ENCODE measurements at places on chromosomes 7 and 10. TPM values are rescaled to one million over a fixed set of nuclear protein-coding genes. Genes with fewer than 3 reads are reported as not detected.

- DNase-seq, result no peak
Observed at GRCh38 chr10:1416456-1417037, 320.8 kb downstream of the ADARB2 start.

DNA sequence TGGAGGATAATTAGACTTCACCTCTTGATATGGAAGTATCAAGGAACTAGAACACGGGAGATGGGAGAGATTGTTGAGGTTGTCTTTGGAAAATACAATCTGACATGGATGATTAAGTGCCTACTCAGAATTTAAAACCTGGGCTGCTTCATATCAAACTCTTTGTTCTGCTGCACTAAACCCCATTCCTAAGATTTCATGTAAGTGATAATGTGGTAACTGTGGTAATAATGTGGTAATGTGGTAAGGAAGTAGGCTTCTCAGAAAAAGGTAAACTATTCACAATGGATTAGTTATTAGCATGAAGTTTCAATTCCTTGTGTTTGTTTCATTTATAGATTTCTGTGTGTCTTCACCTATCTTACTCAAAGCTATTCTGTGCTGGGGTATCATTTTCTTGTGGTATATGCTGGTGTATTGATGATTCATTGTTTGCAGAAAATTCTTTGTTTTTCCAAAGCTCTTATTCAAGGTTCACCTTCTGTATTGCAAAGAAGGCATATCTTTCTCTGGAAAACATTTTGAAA is 129.9 kb upstream of the TAC1 start:
- DNase-seq, result no peak

DNA sequence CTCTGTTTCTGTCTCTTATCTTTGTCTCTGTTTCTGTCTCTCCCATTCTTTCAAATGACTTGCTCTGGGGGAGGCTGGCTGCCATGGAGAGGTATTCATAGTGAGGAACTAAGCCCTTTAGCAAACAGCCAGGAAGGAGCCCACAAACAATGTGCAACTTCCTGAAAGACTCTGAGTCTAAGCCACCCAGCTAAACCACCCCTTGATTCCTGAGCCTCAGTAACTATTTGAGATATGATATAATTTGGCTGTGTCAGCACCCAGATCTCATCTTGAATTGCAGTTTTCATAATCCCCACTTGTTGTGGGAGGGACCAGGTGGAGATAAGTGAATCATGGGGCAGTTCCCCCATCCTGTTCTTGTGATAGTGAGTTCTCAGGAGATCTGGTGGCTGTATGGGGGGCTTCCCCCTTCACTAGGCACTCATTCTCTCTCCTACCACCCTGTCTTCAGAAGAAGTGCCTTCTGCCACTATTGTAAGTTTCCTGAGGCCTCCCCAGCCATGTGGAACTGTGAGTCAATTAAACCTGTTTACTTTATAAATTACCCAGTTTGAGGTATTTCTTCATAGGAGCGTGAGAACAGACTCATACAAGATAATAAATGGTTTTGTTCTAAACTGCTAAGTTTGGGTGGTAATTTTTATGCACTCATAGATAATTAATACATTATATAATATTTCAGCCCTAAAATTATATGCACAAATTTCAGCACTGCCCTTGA is 121.2 kb upstream of the FOXP2 start:
- DNase-seq, result peak; percentile 2

GRCh38 chr7:74480861-74481417 is 27.2 kb downstream of the GTF2IRD1 start:
- DNase-seq, result peak; percentile 86

- DNase-seq, result no peak
Observed at GRCh38 chr7:108464743-108465142, 8.5 kb upstream of the NRCAM start.

DNA sequence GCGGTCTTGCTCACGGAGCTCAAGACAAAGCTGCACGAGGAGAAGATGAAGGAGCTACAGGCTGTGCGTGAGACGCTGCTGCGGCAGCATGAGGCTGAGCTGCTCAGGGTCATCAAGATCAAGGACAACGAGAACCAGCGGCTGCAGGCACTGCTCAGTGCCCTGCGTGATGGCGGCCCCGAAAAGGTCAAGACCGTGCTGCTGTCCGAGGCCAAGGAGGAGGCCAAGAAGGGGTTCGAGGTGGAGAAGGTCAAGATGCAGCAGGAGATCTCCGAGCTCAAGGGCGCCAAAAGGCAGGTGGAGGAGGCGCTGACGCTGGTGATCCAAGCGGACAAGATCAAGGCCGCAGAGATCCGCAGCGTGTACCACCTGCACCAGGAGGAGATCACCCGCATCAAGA is 51.4 kb downstream of the JAKMIP3 start:
- no peak for DNase-seq

- no peak for DNase-seq
Observed at GRCh38 chr7:35889870-35890269, 89.0 kb downstream of the SEPTIN7 start.

The TFEC gene
- 132 TPM for polyA plus RNA-seq

The IFIT3 gene
- polyA plus RNA-seq, result 24.0 TPM

GRCh38 chr7:135168001-135168400 is 2.5 kb downstream of the CYREN start:
- DNase-seq, result no peak

- no peak for DNase-seq
Observed at GRCh38 chr7:104857458-104858425, 156.3 kb upstream of the KMT2E start.

The MRLN gene
- 0.33 TPM for polyA plus RNA-seq

- DNase-seq, result no peak
Observed at GRCh38 chr7:118285358-118285757, 60.9 kb downstream of the ANKRD7 start.

GRCh38 chr10:20185116-20185515 is 368.9 kb downstream of the PLXDC2 start:
- no peak for DNase-seq
